ENCODE measurements at places on chromosomes 5 and 9.

DNA sequence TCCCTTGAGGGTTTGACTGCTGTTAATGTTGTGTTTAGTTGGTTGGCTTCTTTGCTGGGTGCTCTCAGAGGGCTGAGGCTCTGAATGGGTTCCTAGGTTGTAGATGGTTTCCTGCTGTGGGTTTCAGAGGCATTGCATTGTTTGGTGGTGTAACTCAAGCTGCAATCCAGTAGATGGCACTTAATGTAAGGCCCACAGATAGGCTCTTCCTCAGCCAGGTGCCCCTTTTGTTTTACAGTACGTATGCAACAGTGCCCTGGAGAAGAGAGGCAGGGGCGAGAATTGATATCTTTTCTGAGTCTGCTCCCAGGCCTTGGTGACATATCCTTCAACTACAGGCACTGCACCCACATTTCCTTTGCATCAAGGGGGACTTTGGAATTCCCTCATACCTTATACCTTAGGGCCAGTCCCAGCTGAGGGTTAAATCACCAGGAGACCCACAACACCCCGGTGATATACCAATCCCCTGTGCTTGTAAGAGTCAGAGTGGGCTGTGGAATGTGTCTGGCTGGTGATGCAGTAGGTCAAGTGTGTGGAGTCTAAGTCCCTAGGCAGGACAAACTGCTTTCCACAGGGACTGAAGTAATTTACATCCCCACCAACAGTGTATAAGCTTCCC lies 7.0 kb upstream of the UGT3A2 start:
- peak; percentile 57 for DNase-seq

DNA sequence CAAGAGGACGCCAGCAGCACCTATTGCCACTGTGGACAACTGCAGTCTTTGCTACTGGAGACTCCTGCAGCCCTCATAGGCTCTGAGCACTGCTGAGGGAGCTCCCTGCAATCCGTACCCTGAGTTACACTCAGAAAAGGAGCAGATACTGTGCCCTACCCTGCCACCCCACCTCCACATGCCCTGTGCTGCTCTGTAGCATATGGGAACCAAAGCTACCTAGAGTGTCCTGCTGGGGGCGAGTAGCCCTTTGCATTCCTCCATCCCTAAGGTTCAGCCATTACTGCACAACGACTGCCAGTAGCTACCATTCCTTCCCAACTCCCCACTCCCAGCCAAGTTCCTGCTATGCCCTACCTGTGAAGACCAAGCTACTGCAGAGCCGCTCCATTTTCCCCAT lies 90.2 kb upstream of the SNCAIP start:
- no peak for DNase-seq

GRCh38 chr5:84524491-84524890 lies 139.8 kb upstream of the EDIL3 start:
- no peak for DNase-seq

GRCh38 chr5:90783460-90784333 lies 225.1 kb downstream of the ADGRV1 start:
- peak; percentile 50 for DNase-seq

GRCh38 chr5:74199005-74199404 lies 441.5 kb downstream of the ENC1 start:
- DNase-seq, result no peak

DNA sequence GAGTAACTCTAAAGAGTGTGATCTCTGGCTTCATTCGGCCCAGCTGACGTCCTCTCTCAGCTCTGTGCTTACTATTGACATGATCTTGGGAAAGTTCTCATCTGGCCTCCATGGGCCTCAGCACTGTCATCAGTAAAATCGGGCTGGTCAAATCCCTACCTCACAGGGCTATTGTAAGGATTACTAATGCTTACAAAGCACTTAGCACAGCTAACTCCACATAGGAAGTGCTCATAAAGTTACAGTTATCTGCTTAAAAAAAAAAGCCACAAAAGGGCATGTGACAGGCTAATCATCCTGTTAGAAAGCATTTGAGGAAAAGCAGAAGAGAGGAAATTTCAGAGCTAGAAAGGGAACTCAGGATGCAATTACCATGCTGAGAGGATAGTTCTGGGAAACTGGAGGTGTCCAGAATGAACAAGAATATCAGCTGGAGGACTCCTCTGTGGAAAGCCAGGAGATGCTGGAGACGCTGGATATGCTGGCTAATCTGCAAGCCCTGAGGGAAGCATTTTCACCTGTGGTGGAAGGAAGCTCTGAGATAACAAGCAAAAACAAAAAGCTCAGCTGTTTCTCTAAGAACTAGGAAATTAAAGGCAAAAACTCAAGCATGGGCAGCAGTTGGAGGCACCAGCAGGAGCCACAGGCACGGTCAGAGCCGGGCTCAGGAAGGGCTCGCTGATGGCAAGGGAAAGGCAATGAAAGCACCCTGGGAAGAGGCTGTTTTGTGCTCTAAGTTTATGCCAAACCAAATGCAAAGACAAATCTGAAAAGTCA lies 4.4 kb upstream of the BHMT start:
- DNase-seq, result no peak

- no peak for DNase-seq
These were observed 140.5 kb downstream of the TTLL11 start for GRCh38 chr9:121952611-121953010.

DNA sequence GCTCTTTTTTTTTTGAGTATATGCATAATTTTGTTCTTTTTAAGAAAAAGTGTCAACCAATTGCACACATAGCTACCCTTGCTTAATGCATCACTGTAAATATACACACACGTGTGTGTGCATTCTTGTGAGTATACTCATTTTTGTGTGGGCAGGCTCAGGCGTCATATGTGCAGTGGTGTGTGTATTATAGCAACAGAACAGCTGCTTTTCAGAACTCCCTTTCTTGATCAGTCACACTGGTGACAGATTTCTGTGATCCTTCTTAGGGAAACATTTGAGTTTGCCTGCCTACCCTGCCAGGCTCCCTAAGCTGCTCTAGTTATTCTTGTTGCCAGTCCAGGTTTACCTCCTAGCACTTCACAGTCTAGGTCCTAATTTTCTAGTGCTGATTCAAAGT lies 287.0 kb upstream of the SEMA6A start:
- no peak for DNase-seq

GRCh38 chr9:81686614-81687520 lies 2.5 kb downstream of the TLE1 start:
- DNase-seq, result peak; percentile 90

DNA sequence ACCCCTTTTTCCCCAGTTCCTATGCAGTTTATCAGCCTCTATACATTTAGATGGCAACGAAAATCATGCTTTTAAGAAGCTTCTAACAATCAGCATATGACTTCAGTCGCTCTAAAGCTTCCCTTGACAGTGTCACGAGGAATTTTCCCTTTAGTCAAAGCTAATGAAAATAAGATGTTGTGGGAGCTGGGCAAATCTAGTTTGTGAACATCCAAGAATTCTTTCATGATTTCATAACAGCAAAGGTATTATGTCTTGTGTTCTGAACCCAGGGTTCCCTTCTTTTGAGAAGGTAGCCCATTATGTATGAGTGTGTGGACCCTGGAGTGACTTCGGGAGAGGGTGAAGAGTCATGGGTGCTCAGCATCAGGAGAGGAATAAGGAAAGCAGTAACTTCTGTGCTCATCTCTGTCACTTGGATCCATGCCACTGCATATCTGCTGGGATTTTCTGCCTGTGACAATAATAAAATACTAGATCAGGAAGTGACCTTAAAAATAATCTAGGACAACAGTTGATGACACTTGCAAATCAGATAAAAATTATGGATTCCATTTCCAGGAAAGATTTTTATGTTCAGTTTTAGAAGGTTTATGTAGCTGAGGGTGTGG lies 102.4 kb downstream of the PCSK1 start:
- DNase-seq, result no peak

GRCh38 chr5:133364936-133365707 lies 247.2 kb downstream of the FSTL4 start:
- no peak for DNase-seq

DNA sequence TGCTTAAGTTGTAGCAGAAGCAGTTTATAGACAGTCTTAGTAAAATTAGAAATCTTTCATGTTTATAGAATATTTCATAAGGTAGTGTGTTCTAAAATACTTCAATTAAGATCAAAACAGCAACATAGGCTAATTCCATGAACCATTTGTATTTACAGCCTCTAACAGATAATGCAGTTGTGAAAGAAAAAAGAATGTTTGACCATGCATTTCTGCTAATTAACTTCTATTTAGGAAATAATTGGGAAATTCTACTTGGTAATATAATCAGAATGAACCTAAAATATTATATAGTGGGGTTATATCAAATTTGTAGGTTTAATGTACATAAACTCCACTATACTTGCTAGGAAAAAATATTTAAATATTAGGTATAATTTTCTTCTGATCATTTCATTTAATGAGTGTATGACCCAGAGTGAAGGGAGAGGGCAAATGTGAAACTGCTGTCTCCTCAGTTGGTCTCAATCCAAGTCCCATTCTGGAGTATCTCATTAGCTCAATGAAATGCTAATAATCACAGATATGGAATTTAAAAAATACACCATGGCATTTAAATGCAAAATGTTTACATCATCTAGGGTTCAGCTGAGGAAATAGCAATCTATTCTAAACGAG lies 34.9 kb downstream of the ALDH1A1 start:
- no peak for DNase-seq

DNA sequence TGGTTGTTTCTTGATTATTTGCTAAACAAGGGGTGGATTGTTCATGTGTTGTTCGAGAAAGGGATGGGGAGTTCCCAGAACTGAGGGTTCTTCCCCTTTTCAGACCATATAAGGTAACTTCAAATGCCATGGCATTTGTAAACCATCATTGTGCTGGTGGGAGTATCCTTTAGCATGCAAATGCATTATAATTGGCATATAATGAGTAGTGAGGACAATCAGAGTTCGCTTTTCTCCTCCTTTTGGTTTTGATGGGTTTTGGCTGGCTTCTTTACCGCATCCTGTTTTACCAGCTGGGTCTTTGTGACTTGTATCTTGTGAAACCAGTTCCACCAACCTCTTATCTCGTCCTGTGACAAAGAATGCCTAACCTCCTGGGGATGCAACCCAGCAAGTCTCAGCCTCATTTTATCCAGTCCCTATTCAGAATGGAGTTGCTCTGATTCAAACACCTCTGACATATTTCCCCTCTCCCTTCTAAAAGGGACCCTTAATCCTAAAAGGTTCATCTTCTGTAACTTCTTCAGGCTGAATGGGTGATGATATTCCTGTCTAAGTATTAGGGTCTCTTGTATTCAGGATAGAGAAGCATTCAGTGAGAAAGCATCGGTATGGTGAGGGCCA lies 8.7 kb upstream of the FBN2 start:
- no peak for DNase-seq

DNA sequence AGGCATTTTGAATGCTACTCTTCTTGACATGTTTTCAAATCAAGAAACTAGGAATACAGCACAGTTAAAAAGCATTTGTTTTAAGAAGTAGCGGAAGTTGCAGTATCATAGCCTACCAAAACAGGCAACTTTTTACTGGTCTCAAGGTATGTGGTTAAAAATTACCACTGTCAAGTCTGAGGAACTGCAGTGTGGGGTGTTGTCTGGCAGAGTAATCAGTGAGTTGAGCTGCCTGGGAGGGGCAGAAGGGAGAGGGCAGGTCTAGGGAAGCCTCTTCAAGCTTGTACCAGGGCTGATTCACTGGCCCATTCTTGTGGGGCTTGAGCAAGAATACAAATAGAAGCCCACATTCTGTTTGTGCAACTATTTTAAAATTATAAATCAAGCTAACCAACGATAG lies 42.4 kb upstream of the SV2C start:
- no peak for DNase-seq

Measured in NCI-H2081 (cell line).